NB4 (cell line): ENCODE measurements at places on chromosomes 3 and 15.
A peak's percentile ranks its signal among the peaks of the same experiment; 100 is the strongest.

DNA sequence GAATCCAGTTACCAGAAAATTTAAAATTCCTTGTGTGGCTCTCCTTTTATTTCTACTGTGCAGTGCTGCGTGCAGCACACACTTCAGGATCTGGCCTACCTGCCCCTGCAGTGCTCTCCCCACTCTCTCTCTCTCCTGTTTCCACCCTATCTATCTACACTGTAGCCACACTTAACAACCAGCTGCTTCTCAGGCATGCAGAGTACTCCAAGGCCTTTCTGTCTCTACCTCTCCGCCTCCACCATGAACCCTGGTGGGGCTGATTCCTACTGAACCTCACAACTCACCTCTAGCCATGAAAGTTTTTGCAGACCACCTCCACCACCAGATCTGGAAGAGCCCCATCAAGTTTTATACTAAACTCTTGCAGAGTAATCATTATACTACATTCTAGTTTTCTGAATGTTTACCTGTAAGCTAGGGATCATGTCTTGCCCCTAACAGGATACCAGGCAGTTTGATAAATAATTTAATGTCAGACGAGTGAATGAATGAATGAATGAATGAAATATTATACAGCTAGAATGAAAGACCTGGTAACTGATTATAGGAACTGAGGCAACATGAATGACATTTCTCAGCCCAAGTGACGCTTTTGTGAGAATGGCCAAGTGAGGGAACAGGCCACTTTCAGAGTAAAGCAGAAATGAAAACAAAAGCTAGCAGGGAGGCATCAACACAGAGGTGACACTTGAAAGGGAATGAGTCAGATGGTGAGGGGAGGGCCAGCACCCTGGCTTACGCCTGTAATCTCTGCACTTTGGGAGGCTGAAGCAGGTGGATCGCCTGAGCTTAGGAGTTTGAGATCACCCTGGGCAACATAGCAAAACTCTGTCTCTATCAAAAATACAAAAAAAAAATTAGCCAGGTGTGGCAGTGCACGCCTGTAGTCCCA, 363.5 kb downstream of the FOXP1 start:
- no peak for DNase-seq

DNA sequence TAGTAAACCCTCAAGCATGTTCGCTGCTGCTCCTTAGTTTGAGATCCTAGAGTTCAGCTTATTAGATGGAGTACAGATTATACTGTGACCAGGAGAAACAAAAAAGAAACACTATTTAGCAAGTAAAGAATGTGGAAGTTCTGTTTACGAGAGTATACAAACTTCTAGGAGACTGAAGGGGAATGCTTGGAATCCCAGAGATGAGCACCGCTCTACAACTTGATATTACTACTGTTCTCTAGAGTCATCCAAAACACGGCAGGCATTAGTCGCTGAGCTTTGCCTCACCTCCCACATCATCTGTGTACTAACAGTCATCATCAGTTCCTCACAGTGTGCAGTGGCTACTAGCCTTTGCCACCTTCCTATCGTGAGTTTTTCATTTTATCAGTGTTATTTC, 121.4 kb upstream of the CHRM5 start:
- DNase-seq = no peak

- no peak for DNase-seq
Measured at GRCh38 chr3:51706788-51707731, at the start of gene GRM2. GRM2 (plus strand) TSS chr3:51707068; CDS start chr3:51708984, 1,916 bp downstream.

GRCh38 chr3:65597952-65598413, 440.7 kb downstream of the MAGI1 start:
- DNase-seq = no peak

- DNase-seq = no peak
Measured at GRCh38 chr3:136931606-136932005, 26.2 kb upstream of the IL20RB start.

- peak; percentile 23 for DNase-seq
Measured at GRCh38 chr3:58288011-58288728, 17.9 kb upstream of the RPP14 start.

DNA sequence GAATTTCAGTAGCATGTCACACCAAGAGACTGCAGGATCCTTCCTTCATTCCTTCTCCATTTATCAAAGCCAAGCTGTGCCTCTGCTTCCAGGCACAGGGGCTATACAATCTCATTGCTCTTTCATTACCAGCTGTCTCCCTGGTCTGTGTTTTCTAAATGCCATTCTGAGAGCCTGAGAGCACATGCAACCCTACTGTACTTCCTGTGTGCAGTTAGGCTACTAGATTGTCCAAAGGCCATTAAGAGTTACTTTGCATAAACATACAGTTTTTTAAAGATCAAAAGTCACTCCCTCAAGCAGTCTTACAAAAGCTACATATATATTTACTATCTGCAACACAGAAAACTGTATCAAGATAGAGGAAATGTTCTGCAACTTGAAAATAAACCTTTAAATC, 110.1 kb downstream of the CFAP44 start:
- no peak for DNase-seq

DNA sequence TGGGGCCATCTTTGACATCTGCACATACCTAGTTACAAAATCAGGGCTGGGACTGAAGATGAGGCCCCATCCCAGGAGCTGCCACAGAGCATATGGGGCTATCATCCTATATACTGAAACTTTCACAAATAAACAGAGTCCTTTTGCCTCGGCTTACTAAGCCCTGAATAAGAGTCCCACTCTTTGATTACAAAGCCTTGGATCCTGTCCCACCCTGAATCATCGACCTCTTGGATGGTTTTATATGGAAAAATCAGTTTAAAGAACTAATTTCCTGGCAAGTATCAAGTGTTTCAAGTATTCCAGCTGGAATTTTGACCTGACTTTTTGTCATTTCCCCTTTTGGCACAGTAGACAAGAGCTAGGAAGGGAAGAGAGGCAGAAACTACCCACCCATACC, 331.3 kb upstream of the FRG2C start:
- no peak for DNase-seq

- DNase-seq = peak; percentile 75
Measured at GRCh38 chr3:30042274-30042859, 564.0 kb upstream of the TGFBR2 start.

DNA sequence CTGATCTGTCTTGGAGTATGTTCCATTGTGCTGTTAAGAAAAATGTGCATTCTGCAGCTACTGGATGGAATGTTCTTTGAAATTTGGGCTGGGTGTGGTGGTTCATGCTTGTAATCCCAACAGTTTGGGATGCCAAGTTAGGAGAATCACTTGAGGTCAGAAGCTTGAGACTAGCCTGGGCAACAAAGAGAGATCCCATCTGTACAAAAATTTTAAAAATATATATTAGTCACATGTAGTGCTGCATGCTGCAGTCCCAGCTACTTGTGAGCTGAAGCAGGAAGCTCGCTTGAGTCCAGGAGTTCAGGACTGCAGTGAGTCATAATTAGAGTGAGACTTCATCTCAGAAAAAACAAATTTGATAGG, 62.8 kb upstream of the PLSCR4 start:
- DNase-seq = no peak

GRCh38 chr3:141126661-141127343, 75.7 kb downstream of the SPSB4 start:
- DNase-seq = no peak

DNA sequence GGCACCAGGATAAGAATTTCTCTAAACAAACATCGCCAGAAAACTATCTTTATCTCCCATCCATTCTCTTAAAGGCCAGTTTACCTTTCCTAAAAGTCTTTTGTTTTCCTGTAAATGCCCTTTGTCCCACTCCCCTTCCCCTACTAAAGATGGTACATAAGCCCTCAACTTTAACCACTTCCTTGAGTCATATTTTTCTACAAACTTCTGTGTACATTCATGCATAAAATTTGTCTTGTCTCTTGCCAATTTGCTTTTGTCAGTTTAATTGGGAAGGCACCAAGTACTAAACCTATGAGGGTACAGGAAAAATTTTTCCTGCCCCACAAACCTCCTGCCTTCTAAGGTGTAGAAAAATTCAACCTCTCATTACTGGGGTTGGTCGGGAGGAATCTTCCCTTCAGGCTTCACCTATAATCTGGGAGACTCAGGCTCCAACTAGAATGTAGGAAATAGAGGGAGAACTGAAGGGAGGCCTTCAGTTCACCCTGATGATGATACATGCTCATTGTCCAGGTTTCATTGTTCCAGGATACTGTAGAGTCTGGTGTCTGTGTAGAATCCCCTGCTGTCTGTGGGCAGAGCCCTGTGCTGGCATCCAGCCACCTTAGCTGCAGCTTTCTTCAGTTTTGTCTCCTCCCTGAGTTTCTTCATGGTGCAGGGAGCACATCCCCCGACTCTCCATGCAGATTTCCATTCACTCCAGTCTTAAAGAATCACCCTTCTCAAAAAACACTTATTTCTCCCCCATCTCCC, 53.2 kb downstream of the CD200R1L start:
- no peak for DNase-seq

DNA sequence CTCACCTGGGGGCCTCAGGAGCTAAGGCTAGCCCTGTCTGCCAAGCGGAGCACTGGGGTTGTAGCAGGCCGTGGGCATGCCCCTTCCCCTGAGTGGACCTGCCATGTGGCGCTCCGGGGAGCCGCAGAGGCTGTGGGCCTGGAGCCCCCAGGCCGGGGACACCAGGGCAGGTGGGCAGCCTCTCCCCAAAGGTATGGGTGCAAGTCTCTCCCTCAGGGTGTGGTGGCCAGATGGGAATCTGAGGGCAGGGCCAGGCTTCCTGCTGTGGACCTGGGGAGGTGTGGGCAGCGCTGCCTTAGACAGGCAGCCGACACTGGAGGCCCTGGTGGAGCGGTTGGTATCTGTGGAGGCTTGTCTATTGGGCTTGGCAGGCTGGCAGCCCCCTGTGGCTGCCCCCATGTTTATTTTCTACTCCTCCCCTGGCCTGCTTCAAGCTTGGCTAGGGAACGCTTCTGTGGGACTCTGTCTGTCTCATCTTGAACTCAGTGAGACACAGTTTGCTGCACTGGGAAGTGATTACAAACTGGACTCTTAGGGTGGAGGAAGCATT, 5.9 kb downstream of the ACVR2B start:
- no peak for DNase-seq

- DNase-seq = no peak
Measured at GRCh38 chr3:140943781-140944552, 2.3 kb downstream of the SLC25A36 start.

DNA sequence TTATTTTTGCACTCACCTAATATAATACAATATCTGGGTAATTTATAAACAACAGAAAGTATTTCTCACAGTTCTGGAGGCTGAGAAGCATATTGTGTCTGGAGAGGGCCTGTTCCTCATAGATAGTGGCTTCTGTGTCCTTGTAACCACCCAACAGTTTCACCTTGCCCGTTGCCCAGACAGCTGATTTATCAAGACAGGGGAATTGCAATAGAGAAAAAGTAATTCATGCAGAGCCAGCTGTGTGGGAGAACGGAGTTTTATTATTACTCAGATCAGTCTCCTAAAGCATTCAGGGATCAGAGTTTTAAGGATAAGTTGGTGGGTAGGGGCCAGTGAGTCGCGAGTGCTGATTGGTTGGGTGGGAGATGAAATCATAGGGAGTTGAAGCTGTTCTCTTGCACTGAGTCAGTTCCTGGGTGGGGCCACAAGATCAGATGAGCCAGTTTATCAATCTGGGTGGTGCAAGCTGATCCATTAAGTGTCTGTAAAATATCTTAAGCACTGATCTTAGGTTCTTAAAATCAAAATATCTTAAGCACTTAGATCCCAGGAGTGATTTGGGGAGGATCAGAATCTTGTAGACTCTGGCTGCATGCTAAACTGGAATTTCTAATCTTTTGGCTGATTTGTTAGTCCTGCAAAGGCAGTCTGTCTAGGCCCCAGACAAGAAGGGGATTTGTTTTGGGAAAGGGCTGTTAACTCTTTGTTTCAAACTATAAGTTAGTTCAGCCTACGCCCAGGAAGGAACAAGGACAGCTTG, 33.9 kb upstream of the C15orf39 start:
- peak; percentile 85 for DNase-seq

DNA sequence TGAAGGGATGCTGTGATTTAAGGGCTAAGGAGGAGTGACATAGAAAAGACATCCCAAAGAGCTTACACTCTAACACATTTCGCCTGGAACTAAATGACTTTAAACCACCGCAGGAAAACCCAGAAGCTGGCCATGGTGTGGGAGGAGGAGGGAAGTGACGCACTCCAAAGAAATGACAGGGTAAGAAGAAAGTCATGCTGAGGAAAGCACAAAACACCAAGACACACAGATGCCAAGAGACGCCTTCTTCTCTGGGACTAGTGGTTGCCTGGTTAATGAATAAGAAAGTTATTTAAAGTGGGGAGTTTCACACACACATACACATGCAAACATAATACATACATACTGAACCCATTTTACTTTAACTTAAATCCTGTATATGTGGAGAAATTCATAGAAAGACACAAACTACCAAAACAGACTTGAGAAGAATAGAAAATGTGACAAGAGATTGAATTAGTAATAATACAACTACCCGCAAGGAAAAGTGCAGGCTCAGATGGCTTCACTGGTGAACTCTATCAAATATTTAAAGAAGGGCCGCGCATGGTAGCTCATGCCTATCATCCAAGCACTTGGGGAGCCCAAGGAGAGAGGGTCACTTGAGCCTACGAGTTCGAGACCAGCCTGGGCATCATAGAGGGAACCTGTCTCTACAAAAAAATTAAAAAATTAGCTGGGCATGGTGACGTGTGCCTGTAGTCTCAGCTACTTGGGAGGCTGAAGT, 125.5 kb downstream of the NSMCE3 start:
- no peak for DNase-seq

DNA sequence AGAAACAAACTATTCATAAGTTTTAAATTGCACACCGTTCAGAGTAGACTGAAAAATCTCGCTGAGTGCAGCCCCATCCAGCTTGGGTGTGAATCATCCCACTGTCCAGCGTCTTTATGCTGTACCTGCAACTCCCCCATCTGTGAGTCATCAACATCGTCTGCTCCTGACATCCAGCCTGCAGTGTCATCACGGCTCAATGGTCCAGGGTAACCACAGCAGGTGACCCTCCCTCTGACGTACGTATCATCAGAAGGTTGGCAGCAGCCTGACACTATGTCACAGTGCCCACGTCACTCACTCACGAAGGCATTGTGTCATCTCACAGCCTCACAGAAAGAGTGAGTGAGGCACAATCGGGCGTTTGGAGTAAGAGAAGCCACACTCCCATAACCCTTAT, 65.2 kb downstream of the TPRA1 start:
- peak; percentile 43 for DNase-seq

- DNase-seq = no peak
Measured at GRCh38 chr3:143605233-143605950, 242.9 kb downstream of the SLC9A9 start.
